ENCODE measurements at places on chromosomes 6 and 20. TPM values are rescaled to one million over a fixed set of nuclear protein-coding genes. Genes with fewer than 3 reads are reported as not detected.

The EPPIN gene
- 0.39 TPM for total RNA-seq

The LGSN gene
- total RNA-seq, result 0.07 TPM

The BPIFA1 gene
- total RNA-seq, result not detected

The PBX2 gene
- total RNA-seq, result 45.9 TPM

The DEFB124 gene
- not detected for total RNA-seq

The PRICKLE4 gene
- 0.36 TPM for total RNA-seq

Data from smooth muscle cell of the pulmonary artery (primary cell).